ENCODE measurements at places on chromosomes 16 and 17. TPM values are rescaled to one million over a fixed set of nuclear protein-coding genes. Genes with fewer than 3 reads are reported as not detected.

GRCh38 chr17:63699638-63700527 lies at the start of gene LIMD2:
Gene LIMD2, minus strand, starts transcription at chr17:63700125. Its CDS starts 827 bp downstream, at chr17:63699298.
- no peak for DNase-seq

The CCL13 gene
- not detected for total RNA-seq

DNA sequence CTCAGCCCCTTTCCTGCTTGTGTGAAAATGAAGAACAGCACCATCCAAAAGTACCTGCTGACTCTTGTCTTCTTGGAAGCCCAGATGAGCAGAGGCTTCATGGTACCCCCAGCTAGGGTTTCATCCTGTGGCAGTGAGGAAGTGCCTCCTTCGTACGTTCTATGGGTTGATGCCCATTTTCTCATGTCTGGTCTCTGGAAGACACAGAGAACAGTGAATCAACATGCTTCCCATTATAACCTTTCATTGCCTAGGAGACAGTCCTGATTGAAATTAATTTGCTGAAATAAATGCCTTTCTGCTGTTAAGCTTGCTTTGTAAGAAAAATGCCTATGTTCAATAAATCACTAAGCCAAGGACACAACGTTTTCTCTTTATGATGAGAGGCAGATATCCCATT lies 36.5 kb downstream of the RCVRN start:
- DNase-seq, result no peak

The RHBDL3 gene
- total RNA-seq, result 0.71 TPM

GRCh38 chr16:28064150-28064549 lies 636 bp upstream of the GSG1L start:
- no peak for DNase-seq
